ENCODE measurements at places on chromosomes 11 and 22.

DNA sequence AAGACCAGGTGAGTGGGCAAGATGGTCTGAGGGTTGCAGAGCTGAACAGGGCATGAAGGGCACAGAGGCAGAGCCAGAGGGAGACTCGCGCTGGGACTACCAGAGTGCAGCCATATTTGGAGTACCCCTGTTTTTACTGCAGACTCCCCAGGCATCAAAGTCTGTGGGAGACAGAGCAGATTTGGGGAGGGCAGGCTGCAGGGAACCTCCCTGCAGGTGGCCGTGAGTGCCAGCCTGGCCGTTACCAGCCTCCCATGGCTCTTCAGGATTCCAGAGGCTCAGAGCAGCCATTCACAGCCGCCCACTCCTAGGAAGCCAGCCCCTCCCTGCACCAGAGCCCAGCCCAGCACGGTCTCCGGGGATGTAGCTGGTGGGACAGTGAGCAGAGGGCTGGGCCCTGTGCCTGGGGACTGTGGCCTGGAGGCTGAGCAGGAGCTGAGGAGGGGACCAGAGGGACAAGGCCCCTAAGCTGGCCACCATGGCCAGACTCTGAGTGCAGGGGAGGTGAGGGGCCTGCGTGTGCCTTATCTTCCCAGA, at the start of gene SEPTIN3:
Gene SEPTIN3, plus strand, starts transcription at position 334 of the 537 bp plus-strand sequence. CDS start 2,050 bp downstream, outside the sequence.
- DNase-seq = no peak

DNA sequence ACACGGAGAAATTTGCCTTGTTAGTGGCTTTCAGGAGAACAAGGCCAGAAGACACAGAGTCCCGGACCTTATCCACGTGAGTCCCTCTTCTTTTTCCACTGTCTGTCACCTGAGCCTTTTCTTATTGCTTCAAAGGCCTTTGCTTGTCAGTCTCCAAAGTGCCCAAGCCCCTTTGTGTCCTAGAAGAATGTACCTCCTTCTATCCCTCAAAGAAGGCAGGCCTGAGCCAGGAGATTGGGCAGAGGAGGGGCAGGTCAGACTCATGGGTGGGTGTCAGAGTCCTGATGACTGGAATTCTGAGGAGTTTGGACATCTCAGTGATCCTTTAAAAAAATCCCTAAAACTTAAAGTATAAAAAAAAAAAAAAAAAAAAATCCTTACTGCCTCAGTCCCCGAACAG, 299.6 kb upstream of the NCAM1 start:
- DNase-seq = no peak

- DNase-seq = no peak
Observed at GRCh38 chr11:64619811-64620380, 28.9 kb downstream of the SLC22A12 start.

GRCh38 chr11:12175694-12176241, 65.4 kb downstream of the MICAL2 start:
- DNase-seq = no peak

- DNase-seq = no peak
Observed at GRCh38 chr11:14746857-14747395, 103.3 kb downstream of the PDE3B start.

Measured in T-helper 2 cell (primary cell).